ENCODE measurements at places on chromosomes 1 and 21.

- no peak for DNase-seq
Measured at GRCh38 chr1:194903524-194903923, 1704.7 kb downstream of the KCNT2 start.

GRCh38 chr1:187096689-187097088 lies 267.9 kb downstream of the PLA2G4A start:
- no peak for DNase-seq

GRCh38 chr1:51519865-51520699 lies 1.0 kb upstream of the EPS15 start:
- peak; percentile 31 for DNase-seq

GRCh38 chr1:89602871-89603404 lies 30.0 kb upstream of the LRRC8C start:
- DNase-seq = no peak

DNA sequence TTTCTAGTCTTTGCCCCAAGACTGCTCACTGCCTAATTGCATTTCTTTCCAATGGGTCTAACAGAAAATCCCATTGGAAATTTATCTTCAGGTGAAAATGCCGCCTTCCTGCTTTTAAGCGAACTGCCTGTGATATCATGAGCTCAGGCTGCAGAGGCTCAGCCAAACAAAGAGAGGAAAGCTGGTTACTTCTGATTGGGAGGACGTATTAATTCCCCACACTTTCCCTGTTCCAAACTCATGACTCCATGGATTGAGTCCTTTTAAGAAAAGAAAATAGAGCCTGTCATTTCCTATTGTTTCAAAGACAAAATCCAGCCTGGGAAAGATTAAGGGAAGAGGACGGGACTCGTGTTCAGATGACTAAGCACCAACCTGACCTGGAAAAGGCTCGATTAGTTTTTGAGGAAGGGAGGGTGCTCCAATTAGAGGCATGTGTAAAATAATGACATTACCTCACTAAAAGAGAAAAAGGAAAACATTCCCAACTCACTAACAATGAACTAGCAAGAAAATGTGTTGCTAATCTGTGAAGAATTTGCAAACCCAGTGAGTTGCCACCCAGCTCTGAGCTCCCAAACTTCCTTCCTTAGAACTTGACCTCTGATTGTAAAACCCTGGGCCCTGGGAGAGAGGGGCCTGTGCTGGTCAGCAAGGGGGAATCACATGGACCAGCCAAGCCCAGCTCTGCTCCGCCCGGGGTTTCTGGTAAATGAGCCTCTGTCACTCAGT lies 61.2 kb downstream of the TCP10L start:
- no peak for DNase-seq

DNA sequence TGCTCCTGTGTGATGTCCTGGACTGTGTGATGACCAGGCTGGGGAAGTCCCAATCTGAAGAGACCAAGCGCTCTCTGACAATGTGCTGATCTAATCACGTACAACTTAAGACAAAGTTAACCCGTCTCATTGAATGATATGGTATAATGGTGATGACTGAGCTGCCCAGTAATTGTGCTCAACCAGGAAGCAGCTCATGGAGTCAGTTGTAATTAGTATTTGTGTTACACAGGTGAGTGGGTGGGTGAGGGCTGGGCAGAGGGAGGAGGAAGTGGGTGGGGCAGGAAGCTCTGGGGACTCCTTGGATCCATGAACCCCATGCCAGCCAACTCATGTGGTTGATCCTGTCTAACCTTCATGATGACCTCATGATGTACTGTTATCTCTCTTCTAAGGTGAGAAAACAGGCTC lies 8.7 kb upstream of the ECE1 start:
- peak; percentile 30 for DNase-seq

- DNase-seq = no peak
Measured at GRCh38 chr1:30872033-30872947, 36.3 kb downstream of the SDC3 start.

DNA sequence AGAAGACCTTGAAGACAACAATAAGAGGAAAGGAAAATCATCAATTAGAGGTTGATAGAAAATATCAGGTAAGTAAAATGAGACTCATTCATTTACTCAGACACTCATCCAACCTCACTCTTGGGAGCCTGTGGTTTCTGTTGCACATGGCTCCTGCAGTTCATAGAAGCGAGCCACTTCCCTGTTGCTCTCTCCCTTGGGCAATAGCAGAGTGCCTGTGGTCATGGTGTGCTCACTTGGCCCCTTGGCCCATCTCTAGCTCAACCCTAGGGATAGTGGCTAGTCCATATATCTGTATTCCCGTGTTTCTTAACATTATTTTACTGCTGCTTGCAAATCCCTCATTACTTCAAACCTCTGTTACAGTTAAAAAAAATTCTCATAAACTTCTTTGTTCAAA lies 368.6 kb downstream of the PTPRC start:
- no peak for DNase-seq

GRCh38 chr1:119747451-119747850 lies 21.3 kb downstream of the HMGCS2 start:
- DNase-seq = no peak

DNA sequence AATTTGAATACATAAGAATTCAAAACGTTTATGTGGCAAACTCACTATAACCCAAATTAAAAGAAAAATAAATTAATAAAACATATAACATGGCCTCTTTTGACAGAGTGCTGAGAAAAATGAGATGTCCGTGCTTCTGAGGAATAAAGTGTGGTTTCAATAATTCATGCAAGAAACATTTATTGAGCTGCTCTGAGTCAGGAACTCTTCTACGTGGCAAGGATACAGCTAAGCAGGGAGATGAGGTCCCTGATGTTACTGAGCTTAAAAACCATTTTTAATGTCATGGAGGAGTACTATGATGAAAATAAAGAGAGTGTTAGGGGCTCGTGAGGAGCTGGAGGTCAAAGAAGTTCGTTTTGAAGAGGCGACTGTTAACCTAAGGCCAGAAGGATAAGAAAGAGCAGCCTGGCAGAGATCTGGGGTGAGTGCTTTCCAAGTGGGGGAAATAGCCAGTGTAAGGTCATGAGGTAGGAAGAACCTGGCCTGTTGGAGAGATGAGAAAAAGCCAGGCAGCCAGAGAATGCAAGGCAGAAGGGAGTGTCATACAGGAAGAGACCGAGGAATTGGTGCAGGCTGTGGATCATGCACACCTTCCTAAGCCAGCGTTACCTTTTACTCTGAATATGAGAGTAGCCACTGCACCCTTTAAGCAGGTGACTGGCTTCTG lies 182.2 kb upstream of the DUSP10 start:
- DNase-seq = no peak

Data from CD4-positive, alpha-beta T cell treated with Interleukin-10 for 1 hour (primary cell).